ENCODE measurements at places on chromosomes 12 and 14.

DNA sequence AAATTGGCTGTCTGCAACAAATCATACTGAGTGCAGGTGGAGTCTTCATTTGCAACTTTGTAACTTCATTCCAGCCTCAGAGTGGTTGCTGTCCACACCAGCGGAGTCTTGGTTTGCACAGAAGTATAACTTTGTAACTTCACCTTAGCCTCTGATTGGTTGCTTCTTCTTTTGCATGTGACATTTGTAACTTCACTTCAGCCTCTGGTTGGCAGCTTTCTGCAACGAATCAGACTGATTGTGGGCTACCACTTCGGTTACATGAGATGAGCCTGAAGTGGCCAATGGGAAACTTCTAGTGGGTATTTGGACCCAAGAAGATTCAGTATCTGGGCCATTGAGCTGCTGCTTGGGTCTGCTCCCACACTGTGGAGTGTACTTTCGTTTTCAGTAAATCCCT, 17.8 kb downstream of the RASSF8 start:
- no peak for DNase-seq

GRCh38 chr12:46260913-46261476, 7.8 kb downstream of the SLC38A1 start:
- no peak for DNase-seq

GRCh38 chr14:98348505-98348904, 923.5 kb downstream of the BCL11B start:
- no peak for DNase-seq

GRCh38 chr14:85960756-85961155, 430.8 kb downstream of the FLRT2 start:
- DNase-seq: no peak

GRCh38 chr14:94655169-94655710, 43.0 kb downstream of the SERPINA3 start:
- DNase-seq: no peak

GRCh38 chr14:99668307-99669295, 15.5 kb upstream of the CYP46A1 start:
- no peak for DNase-seq

GRCh38 chr14:56995010-56995409, 184.7 kb upstream of the OTX2 start:
- DNase-seq: no peak

DNA sequence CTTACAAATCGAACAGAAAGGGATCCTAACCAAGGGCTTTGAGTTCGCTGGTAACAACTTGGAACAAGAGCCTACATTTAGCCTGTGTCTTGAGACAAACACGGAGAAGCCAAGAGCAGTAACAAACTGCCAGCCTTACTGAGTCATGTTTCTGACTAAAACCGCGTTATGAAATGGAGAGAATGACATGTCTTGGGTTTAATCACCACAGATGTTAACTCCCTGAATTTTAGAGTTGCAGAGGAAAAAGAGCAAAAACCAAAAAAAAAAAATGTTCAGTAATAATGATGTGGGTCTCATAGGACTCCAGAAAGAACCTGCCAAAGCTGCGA, 1.0 kb downstream of the BLTP3B start:
- DNase-seq: peak; percentile 85

DNA sequence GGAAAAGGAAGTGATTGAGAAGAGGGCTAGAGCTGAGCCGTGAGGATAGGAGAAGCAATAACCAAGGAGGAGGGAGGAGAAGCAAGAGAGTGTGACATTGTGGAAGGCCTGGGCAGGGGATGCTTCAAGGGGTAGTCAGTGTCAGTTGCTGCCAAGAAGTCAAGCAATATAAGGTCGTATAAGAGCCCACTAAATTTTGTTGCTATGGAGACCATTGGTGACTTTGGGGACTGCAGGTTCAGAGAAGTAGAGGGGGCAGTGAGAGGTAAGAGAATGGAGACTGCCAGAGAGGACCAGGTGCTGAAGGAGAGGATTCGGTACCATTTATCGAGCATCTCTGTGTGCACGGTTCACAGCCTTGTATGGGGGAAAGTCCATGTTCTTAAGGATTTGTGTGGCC, 3.1 kb upstream of the ATXN3 start:
- peak; percentile 49 for DNase-seq

DNA sequence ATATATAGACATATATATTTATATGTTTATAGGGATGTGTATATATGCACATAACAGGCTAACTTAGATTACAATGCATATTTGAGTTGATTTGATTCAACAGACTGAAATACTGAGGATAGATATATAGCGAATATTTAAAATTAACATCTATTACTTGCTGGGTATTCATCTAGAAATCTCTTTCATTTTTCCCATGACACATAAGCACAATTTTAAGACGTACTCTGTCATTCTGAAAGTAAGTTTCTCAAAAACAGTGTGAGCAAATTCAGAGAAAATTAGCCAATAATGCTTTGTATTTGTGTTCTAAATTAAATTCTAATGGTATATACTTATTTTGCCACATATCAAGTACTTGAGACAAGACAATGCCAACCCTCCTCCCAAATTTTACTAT, 907.5 kb upstream of the MDGA2 start:
- DNase-seq: no peak

- DNase-seq: no peak
These were observed 117.9 kb downstream of the PDE3A start for GRCh38 chr12:20486233-20486632.

- DNase-seq: no peak
These were observed 144.1 kb downstream of the SUDS3 start for GRCh38 chr12:118520214-118521035.

DNA sequence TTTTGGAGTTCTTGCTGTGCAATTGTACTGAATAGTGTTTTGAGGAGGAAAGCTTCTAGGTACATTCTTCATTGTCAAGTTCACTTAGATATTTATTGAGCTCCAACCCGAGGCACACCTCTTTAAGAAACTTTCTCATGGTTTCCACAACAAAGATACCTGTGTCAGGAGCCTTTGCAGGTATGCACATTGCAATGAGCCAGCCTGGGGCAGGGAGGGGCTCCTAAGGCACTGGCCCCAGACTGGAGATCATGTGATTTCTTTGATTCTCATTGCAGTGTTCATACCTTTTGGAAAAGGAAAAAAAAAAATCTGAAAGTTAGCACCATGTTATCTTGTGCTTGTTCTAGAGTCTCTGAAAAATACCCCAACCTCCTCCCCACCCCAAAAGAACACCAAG, 80.3 kb downstream of the PRMT8 start:
- DNase-seq: no peak

GRCh38 chr12:51897181-51897580, 9.3 kb downstream of the ANKRD33 start:
- DNase-seq: no peak

GRCh38 chr14:95023115-95023514, 134.2 kb downstream of the DICER1 start:
- no peak for DNase-seq

DNA sequence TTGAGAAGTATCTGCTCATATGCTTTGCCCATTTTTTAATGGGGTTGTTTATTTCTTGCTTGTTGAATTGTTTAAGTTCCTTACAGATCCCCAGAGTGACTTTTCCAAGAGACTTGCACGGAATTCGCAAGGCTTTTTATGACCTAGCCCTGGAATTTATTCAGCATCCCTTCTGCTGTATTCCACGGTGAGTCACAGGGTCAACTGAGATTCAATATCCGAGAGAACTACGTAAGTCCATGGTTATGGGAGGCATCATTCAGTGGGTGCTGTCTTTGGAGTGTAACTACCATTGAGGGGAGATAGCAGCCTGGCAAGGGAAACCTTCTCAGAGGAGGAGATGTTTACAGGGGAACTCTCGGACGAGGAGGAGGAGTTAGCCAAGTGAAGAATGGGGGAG, 20.9 kb upstream of the GPRC5A start:
- DNase-seq: no peak

DNA sequence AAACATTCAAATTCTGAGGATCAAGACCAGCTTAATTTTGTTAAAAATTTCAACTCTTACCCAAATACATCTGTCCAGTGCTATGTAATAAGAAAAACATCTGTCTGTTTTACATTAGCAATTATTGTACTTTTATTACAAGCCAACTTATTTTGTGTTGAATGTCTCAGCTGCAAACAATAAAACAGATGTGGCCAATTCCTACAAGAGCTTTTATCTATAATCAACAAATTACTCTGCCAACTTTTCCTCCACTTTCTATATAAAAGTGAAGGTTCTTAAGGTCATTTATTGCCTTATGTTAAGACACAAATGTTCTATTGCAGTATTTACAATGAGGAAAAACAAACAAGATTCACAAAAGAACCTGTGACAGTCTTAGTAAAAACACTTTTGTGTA, 72.7 kb downstream of the NOVA1 start:
- no peak for DNase-seq

DNA sequence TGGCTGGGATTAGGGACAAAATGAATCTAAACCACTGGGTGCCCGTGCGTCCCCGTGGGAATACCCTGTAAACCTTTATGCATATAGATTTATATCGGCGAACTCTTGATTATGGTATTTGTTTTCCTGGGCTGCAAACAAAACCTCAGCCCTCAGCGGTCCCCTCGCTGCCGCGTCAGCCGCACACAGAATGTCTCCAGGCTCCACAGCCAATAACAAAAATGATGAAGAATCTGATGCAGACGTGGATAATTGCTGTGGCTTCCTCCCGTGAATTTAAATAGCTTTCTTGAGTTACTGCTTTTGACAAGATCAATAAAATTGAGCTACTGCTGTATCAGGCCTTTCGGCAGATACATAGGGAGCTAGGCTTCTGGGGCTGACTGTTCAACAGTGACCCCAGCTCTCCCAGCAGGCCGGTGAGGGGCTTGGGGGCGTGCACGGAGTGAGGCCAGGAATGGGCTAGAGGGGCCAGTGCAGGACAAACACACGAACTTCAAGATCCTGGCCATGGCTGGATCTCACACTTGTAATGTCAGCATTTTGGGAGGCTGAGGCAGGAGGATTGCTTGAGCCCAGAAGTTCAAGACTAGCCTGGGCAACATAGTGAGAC, 125.8 kb upstream of the NCOR2 start:
- no peak for DNase-seq

- DNase-seq: no peak
These were observed 7.0 kb downstream of the NOC4L start for GRCh38 chr12:132151145-132151765.

- DNase-seq: no peak
These were observed 16.1 kb upstream of the TMEM106C start for GRCh38 chr12:47947341-47947740.

DNA sequence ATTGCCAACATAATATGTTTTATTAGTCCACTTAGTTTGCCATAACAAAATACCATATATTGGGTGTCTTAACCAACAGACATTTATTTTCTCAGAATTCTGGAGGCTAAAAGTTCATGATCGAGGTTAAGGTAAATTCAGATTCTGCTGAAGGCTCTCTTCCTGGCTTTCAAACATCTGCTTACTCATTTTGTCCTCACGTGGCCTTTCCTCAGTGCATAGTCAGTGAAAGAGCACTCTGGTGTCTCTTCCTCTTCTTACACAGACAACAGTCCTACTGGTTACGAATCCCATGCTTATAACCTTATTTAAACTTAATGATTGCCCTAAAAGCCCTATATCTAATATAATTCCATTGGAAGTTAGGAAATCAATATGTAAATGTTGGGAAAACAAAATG, 479.7 kb downstream of the FSCB start:
- no peak for DNase-seq

- DNase-seq: peak; percentile 84
These were observed 17.6 kb downstream of the TDP1 start for GRCh38 chr14:89973234-89973823.

GRCh38 chr14:83478741-83479140, 1945.1 kb upstream of the SEL1L start:
- no peak for DNase-seq

- DNase-seq: no peak
These were observed 20.2 kb upstream of the FZD10 start for GRCh38 chr12:130141901-130142683.

DNA sequence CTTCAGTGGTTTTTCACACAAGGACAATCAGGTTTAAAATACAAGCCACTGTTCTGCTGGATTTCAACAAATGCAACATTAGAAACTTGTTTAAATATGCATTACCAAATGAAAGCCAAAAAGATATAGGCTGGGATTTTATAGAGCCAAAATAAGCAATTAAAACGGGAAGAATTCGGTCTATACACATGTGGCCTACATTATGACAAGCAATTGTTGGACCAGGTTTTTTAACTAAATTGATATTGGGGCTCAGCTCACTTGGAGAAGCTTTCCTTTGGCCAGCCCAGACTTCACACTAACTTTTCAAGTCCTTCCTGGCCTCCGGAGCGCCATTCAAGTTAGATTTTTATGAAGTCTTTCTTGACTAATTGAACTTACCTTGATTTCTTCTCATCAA, 16.9 kb upstream of the PDE3A start:
- DNase-seq: no peak

DNA sequence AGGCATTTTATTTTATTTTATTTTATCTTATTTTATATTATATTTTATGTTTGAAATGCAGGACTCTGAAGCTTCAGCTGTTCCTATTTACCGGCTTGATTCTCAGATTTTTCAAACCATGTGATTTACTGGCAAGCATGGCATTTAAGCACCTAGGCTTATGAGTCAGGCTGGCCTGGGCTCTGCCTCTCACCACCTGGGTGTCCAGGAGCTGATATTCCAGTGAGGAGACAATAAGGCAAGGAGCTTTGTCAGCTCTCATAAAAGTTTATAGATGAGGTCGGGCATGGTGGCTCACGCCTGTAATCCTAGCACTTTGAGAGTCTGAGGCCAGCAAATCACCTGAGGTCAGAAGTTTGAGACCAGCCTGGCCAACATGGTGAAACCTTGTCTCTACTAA, 2.1 kb downstream of the DAO start:
- DNase-seq: no peak

GRCh38 chr12:121827351-121828099, 23.7 kb downstream of the SETD1B start:
- no peak for DNase-seq

Data from activated CD4-positive, alpha-beta T cell treated with anti-CD3 and anti-CD28 coated beads, Interleukin-2, amount 10 ng/mL, durations not matched to agents 24 days and 14 days (primary cell).